ENCODE measurements at places on chromosomes 5 and 9.

DNA sequence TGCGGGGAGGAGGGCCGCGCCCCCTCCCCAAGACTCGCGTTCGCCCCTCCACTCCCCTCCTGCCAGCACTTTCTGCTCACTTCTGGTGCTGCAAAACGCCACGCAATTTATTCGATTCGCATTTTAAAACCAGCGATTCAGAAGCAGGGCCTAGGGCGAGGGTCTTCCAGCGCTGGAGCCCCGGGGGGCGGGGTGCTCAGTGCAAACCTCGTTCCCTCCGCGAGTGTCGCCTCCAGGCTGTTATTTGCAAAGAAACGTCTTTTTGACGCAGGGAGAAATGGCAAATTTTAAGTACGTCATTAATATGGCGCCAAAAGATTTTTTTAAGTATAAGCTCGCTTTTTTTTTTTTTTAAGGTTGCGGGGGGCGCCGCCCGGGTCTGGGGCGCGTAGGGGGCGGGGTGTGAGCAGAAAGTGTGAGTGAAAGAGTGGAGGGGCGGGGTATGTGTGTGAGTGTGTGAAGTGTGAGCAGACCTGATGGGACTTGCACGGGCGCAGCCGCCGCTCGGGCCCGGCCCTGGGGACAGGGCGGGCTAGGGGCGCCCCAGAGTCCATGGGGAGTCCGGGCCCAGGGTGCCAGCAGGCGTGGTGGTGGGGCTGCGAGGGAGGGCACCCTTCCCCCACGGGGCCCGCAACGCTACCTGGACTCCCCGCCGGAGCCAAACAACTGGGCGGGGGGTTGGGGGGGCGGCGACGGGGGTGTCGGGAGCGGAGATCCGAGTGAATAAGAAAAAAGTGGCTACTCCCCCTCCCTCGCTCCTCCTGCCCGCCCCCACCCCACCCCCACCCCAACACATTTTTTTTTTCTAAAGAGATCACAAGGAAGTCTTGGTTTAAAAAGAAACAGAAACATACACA, at the start of gene JADE2:
JADE2 (plus strand) TSS at position 845 of the 857 bp plus-strand sequence. CDS start 10,188 bp downstream, outside the sequence.
- DNase-seq, result peak; percentile 59

- no peak for DNase-seq
Measured at GRCh38 chr5:52657247-52657645, 130.5 kb upstream of the ITGA1 start.

DNA sequence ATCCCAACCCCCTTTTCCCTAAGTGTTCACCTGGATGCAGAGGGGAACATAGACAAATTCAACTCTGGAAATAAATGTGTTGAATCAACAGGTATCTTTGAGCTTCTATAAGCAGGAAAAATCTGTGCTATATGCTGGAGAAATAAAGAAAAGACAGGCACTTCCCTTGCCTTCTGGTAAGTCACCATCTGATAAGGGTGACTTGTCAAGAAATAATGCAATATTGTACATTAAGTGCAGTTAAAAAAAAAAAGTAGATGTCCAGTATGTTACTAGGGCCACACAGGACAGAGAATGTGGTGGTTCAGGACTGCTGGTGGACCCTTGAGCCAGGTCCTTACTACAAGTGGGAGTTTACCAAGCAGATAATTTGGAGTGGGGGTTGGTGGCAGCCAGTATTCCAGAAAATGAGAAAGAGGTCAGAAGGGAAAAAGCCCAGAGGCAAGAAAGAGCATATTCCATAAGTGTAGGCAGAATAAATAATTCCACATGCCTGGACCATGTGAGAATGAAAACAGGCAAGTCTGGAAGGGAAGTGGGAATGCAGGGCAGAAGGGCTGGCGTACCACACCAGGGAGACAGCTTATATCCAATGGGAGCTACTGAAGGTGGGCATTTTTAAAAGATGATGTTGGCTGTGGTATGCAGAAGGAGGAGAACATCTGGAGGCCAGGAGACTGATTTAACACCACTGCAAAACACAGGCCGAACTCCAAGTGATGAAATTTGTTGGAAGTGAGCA, 209.9 kb downstream of the SEMA5A start:
- DNase-seq, result no peak

DNA sequence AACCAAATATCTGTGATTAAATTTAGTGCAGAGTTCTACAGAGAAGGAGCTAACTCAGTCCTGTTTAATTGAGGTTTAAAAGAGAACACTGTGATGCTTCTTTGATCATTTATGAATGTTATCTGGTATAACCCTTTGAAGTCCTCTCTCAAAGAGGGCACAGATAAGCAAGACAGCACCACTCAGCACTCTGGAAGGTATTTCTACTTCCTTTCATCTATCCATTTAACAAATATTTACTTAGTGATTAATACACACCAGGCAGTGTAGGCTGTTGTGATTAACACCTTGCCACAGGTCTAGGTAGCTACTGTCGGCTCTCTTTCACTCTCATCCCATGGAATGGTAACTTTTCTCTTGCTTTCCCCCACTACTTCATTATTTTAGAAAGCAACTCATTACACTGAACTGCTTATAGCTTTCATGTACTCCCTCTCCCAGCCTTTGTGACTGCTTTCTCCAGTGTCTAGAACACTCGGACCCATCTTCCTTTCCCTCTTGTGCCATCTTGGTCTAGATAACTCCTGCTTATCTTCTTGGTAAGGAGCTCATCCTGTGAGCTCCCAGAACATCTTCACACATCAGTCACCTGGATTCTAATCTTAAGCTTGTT, 54.7 kb downstream of the GLDC start:
- no peak for DNase-seq

GRCh38 chr9:134024214-134024792, 978 bp upstream of the BRD3OS start:
- no peak for DNase-seq

DNA sequence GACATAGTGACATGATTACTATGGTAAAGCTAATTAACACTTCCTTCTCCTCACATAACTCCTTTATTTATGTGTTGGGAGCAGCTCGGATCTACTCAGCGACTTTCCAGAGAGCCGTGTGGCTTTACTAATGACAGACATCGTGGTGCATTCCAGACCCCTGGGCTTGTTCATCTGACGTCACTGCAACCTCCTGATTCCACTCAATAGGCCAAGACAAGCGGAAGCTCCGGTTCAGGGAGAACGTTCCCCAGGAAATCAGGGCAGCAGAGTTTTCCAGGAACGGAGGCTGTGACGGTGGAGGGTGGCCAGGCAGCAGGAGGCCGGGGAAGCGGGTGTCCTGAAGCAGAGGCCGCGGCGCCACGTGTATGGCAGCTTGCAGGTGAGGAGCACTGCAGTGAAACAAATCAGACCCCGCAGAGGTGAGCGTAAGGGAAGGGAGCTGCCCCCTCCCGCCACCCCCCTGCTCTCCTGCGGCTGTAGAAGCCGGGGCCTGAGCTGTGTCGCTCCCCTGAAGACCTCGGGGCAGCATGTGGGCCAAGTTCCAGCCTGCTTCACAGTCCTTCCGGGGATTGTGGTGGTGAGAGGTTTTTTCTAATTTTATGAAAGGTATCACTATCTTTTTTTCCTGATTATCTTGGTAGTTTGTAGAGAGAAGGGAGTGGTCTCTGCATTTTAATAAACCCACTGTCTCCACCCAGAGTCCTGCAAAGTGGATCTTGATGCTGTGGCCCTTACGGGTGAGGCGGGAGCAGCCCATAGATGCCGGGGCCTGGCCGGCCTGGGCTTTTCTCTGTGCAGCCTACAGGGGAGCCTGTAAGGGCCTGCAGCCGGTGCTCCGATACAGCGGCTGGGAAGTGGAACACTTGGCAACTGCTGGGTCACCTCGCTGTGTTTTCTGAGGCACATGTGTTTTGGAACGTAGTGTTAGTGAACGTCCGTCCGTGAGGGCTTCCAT, 220.4 kb upstream of the IRX4 start:
- DNase-seq, result no peak

- no peak for DNase-seq
Measured at GRCh38 chr9:136829981-136830885, 12.0 kb upstream of the AJM1 start.

DNA sequence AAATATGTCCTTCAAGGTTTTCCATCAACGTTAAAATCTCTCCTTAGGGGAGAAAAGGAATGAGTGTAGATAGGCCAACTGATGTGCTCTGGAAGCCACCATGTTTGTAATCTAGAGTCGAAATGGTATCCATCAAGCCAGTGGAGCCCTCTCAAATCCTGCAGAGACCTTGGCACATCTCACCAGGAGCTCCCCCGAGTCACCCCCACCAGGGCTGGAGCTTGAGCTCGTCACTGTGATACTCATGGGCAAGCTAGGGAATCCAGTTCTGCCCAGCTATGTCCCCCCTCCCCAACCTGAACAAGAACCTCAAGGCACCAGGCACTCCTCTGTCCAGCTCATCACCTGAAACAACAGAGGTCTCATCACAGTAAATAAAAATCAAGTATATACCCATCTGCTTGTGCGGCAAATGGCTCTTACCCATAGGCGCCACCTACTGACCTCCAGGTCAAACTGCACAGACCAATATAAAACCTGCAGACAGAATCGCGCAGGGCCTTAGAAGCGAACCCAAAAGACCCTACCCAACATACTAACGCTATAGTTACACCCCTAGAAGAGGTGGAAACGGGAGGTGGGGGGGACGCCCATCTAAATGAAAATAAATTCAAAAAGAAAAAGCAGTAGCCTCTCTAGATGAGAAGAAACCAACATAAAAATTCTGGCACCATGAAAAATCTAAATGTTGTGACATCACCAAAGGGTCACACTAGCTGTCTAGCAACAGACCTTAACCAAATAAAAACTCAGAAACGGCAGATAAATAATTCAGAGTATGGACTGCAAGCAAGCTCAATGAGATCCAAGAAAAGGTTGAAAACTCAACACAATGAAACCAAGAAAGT, 75.0 kb downstream of the TTC39B start:
- no peak for DNase-seq

- DNase-seq, result no peak
Measured at GRCh38 chr9:95726756-95727155, 148.7 kb upstream of the ERCC6L2 start.

- DNase-seq, result no peak
Measured at GRCh38 chr9:107782381-107782780, 292.8 kb upstream of the KLF4 start.

DNA sequence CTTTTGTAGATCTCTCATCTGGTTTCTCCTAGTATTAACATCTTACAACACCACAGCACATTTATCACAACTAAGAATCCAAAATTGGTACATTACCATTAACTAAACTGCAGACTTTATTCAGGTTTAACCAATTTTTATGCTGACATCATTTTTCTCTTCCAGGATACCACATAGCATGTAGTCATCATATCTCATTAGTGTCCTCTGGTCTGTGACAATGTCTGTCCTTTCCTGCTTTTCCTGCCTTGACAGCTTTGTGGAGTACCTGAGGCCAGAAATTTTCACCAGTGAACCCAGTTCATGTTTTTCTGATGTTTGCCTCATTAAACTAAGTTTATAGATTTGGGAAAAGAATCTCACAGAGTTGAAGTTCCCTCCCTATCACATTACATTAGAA, 294.7 kb upstream of the TNC start:
- DNase-seq, result no peak

DNA sequence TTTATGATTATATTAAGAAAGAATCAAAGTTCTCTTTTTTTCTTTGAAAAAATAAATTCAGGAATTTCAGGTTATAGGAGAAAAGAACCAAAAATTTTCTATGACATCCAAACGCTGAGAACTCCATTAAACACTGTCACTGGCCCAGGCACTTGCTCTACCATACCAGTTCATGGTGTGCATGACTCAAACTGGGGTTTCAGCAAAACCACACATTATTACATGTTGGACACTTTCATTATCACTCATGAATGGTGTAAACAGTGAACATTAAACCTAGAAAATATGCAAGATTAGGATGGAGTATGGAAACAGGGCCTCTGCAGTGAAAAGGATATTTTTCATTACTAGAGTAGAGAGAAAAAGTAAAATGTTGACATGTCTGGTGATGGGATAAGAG, 369.9 kb upstream of the FAM174A start:
- no peak for DNase-seq

- DNase-seq, result no peak
Measured at GRCh38 chr9:129458155-129458661, 162.7 kb downstream of the C9orf50 start.

GRCh38 chr9:33187519-33188218, 20.5 kb upstream of the B4GALT1 start:
- no peak for DNase-seq

- no peak for DNase-seq
Measured at GRCh38 chr9:93258419-93258817, 74.5 kb downstream of the WNK2 start.

GRCh38 chr5:116371935-116372334, 202.7 kb downstream of the SEMA6A start:
- no peak for DNase-seq

- DNase-seq, result no peak
Measured at GRCh38 chr5:72604111-72604797, 97.0 kb upstream of the ZNF366 start.

- no peak for DNase-seq
Measured at GRCh38 chr5:150389531-150390266, 23.0 kb downstream of the CD74 start.

DNA sequence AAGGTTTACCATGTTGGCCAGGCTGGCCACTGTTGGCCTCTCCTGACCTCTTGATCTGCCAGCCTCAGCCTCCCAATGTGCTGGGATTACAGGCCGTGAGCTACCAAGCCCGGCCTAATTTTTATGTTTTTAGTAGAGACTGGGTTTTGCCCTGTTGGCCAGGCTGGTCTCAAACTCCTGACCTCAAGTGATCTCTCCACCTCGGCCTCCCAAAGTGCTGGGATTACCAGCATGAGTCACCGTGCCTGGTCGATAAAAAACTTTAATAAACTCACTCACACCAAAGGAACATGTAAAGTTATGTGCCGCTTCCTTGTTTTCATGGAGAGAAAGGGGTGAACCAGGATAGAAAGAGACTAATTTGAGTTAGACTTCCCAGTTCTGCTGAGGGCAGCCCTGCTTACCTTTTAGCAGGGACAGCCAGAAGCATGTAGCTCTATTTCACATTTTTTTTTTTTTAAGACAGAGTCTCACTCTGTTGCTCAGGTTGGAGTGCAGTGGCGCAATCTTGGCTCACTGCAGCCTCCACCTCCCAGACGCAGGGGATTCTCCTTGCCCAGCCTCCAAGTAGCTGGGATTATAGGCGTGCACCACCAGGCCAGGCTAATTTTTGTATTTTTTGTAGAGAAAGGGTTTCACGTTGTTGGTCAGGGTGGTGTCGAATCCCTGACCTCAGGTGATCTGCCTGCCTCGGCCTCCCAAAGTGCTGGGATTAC, 11.4 kb upstream of the HAUS6 start:
- no peak for DNase-seq

Data from stimulated activated CD4-positive, alpha-beta T cell treated with anti-CD3 and anti-CD28 coated beads, Interleukin-1b, Interleukin-23, amount 100 ng/mL, for 1 hour (primary cell).